ENCODE measurements at places on chromosomes 7 and 10.
A peak's percentile ranks its signal among the peaks of the same experiment; 100 is the strongest.

GRCh38 chr7:76262683-76263402, 39.6 kb upstream of the HSPB1 start:
- DNase-seq, result peak; percentile 46

GRCh38 chr7:23544913-23545354, 13.2 kb upstream of the TRA2A start:
- no peak for DNase-seq

DNA sequence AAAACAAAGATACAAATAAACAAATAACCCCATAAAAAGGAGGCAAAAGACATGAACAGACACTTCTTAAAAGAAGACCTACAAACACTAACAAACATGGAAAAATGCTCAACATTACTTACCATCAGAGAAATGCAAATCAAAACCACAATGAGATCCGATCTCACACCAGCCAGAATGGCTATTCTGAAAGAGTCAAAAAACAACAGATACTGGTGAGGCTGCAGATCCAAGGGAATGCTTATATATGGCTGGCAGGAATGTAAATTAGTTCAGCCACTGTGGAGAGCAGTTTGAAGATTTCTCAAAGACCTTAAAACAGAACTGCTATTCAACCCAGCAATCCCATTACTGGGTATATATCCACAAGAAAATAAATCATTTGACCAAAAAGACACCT, 80.4 kb upstream of the NRP1 start:
- DNase-seq, result no peak

- no peak for DNase-seq
These were observed 20.2 kb upstream of the FOXK1 start for GRCh38 chr7:4661871-4662270.

GRCh38 chr10:1687190-1687589, 50.1 kb downstream of the ADARB2 start:
- DNase-seq, result no peak

- no peak for DNase-seq
These were observed 85.2 kb upstream of the PDSS1 start for GRCh38 chr10:26612151-26612915.

- DNase-seq, result no peak
These were observed 817.1 kb downstream of the TYW1 start for GRCh38 chr7:67813621-67814292.

DNA sequence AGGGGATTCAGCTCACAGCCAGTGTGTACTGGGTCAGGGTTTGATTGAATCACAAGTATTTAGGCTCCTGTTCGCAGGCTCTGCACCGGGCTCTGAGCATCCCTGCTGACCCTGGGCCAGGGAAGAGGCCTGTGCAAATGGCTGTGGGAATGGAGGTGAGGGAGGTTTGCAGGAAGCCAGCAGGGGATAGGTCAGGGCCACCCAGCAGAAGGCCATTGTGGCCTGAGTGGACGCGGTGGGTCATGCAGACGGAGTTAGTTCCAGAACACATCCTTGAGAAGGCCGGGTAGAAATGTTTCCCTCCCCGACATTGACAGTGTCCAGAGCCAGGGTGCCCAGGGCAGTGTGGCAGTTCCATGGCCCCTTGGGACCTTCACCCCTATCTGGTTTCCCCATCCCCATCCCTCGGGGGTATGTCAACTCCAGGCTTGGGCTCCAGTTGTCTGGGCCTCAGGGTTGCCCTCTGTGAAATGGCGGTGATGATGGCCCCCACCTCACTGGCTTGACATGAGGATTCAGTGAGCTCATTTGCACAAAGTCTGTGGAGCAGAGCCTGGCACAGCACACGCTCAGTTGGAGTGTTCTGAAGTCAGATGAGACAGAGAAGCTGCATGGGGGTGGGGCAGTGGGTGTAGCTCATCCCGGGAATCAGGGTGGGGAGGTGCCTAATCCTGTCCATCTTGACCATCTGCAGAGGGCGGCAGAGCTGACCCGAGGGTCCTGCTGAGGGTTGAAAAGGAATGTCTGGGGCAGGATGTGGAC, 107.6 kb downstream of the ADCY1 start:
- peak; percentile 41 for DNase-seq

- no peak for DNase-seq
These were observed 1.5 kb downstream of the NRG3 start for GRCh38 chr10:81876253-81877077.

DNA sequence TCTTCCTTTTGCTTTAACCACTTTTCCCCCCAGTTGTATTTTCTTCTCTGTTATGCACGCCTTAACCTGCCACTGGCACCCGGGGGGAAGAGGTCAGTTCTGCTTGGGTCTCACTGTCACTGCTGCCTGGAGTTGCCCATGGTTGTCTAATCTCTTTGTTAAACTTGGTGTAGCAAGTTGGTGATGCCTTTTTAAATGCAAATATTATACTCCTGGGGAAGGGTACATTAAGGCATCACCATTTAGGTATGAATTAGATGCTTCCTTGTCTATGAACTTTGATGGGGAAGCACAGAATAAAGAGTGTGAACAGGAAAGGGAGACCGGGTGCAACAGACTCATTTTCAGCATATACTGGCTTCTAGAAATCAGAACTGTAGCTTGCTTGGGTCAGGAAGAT, 9.1 kb upstream of the SORCS3 start:
- DNase-seq, result no peak

- DNase-seq, result no peak
These were observed 142.2 kb downstream of the EMX2 start for GRCh38 chr10:117684672-117685211.

- DNase-seq, result no peak
These were observed 122.3 kb downstream of the SPDYE5 start for GRCh38 chr7:75614401-75614800.

DNA sequence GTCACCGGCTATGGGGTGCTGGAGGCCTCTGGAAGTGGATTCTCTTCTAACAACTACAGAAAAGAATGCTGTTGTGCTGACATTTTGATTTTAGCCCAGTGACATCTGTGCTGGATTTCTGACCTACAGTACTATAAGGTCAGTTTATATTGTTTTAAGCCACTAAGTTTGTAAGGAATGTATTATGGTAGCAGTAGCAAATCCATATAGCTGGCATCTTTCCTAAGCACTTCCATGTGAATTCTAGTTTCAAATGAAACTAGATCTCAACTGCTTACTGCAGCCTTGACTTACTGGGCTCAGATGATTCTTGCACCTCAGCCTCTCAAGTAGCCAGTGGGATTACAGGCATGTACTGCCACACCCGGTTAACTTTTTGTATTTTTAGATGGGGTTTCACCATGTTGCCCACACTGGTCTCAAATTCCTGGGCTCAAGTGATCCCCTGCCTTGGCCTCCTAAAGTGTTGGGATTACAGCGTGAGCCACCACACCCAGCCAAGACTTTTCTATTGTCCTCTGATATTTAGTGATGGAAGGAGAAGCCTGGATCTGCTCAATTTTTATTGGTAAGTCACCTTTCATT, 414.0 kb downstream of the PHTF2 start:
- DNase-seq, result no peak

DNA sequence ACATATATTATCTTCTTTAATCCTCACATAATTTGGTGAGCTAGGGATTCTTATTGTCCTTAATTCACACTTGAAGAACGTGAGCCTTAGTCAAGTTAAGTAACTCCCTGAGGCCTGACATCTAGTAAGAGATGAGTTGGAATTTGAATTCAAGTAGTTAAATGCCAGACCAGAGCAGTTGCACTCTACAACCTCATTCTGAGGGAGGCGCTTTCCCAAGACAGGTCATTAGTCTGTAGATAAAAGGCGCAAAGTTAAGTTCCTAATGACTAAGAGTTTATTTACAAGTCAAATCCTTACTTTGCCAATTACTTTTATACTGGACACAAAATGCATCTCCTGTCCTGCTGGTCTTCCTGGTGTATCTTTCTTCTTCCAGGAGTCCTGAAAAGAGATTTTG, 3.6 kb upstream of the EXOC6 start:
- DNase-seq, result no peak

DNA sequence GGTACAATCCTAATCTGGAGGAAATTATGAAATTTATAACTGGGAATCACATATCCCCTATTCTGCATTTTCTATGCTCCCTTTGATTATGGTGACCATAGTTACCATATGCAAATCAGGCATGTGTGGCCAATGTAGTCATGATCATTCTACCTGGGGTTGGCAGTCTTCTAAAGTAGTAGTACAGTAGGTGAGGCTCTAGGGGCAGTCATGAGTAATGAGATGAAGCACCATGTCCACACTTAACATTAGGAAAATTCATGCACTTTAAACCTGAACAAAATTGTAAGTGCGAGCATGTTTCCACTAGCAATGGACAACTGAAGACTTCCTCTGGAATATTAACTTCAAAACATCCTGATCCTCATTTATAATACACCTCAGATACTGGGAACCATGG, 545.9 kb downstream of the SUGCT start:
- no peak for DNase-seq

- DNase-seq, result no peak
These were observed 58.2 kb upstream of the SLC25A13 start for GRCh38 chr7:96380111-96380512.

All from globus pallidus (tissue), 1 donor.